ENCODE measurements at places on chromosomes 5 and 9.

DNA sequence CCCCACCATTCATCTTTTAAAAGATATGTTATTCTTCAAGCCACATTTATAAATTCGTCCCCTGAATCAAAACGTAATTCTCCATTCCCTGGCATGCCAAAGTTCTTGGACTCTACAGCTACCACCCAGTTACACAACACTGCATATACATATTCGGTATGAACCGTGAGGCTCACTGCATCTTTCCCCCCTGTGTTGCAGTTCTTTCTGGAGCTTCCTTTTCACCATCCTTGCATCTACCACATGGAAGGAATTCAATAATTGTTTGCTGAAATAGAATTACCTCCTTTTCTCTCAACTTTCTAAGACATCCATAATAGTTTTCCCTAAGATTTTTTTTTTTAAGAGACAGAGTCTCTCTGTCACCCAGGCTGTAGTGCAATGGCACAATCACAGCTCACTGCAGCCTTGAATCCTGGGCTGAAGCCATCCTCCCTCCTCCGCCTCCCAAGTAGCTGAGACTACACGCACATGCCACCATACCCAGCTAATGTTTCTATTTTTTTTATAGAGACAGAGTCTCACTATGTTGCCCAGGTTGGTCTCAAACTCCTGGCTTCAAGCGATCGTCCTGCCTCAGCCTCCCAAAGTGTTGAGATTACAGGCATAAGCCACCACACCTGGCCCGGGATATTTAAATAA lies 3.3 kb downstream of the LPAR1 start:
- DNase-seq, result no peak

DNA sequence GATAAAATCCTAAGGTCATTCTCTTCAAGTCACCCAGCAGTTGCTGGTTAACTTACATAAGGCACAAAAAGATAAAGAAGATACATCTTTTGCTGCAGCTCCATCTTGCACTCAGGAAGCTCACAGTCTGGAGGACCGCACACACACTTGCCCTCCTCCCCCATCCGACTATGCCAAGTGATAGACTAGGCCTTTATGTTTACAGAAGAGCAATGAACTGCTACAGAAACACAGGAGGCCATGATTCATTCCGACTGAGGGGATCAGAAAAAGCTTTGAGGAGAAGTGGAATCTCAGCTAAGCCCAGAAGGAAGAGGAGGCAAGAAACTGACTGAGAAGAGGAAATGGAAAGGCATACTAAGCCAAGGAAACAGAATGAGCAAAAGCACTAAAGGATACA lies 17.4 kb downstream of the NRG2 start:
- DNase-seq, result no peak

DNA sequence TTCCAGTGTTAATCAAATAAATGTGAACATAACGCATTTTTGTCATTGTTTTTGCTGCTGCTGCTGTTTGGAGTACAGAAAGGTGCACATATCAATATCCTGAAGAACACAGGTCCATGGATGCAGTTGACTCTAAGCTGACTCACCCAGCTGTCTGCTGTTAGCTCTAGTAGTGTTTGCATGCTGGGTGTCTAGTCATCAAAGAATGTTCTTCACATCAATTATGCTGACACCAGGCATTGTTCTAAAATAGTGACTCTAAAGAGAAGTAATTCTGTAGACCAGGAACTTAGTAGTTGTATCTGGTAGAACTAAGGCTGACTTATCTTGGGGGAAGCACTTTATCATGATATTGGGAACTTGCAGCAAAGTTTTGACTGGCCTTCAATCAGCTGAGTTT lies 55.7 kb upstream of the DPYSL3 start:
- no peak for DNase-seq

- no peak for DNase-seq
Measured at GRCh38 chr5:69248019-69248418, 13.3 kb downstream of the CDK7 start.

- DNase-seq, result no peak
Measured at GRCh38 chr9:100729336-100729895, 151.5 kb downstream of the CAVIN4 start.

All from liver (tissue), 10 donors.